ENCODE measurements at places on chromosomes 7 and 10.

- DNase-seq: no peak
Measured at GRCh38 chr10:104581884-104582601, 59.0 kb upstream of the SORCS3 start.

DNA sequence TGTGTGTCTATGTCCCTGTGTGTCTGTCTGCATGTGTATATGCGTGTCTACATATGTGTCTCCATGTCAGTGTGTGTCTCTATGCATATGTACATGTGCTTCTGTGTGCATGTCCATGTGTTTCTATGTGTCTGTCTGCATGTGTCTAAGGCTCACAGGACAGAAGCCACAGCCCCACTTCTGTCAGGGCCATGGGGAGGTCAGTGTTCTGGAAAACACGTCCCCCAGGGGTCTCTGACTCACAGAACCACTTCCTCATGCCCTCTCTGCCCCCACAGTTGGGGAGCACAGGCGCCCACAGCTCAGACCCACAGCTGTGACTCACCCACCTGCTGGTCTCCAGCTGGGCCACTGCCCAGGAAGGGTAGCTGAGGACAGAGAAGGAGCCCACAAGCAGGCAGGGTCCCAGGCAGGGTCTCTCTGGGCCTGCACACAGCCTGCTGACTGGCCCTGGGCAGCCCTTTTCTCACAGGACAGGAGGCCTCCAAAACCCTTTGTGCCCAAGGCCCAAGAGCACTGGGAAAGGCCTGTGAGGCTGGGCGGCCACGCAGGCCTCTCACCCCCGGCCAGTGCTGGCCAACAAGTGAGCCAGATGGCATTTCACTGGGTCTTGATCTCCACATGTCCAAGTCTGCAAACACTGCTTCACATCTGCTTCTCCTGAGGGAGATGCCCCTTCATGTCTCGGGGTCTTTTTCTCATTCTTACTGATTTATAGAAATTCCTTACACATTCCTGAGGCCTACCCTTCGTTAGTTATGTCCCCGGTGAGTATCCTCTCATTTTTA lies 102.9 kb upstream of the FAM20C start:
- no peak for DNase-seq

DNA sequence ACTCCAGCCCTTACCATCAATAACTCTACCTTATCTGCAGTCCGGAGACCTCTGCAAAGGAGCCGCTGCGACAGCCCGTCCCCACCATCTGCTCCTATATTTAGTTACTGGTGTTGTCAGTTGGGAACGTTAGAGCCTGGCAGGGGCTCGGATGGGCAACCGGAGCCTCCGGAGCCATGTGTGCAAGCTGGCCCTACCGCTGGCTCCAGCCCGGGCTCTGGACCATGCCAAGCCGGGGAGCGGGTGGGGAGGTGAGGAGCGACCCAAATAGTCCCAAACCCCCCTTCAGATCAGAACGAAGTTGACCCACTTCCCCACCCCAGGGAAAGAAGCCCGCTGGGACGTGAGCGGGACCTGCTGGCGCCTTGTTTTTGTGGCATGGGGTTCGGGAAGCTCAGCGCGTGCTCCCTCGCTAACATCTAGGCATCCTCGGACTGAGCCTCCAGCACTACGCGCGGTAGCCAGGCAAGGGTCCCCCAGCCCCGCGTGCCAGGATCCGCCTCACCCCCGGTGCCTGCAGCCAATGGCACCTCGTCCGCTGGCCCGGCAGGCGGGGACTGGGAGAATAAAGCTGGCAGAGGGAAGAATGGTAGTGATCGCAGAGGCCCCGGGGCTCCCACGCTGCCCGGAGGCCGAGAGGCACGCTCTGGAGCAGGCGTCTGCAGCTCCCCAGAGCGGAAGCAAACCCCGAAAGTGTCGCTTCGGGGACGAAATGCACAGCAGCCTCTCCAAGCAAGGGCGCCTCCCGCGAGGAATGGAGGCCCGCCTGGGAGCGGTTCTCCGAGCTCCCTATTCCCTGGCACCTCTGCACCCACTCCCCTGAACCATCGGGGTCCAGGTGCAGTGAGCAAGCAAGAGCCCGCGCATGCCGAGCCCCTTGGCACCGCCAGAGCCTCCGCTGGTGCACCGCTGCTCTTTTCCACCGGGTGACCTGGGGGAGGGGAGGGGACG lies 679 bp downstream of the LRRC20 start:
- DNase-seq: no peak

DNA sequence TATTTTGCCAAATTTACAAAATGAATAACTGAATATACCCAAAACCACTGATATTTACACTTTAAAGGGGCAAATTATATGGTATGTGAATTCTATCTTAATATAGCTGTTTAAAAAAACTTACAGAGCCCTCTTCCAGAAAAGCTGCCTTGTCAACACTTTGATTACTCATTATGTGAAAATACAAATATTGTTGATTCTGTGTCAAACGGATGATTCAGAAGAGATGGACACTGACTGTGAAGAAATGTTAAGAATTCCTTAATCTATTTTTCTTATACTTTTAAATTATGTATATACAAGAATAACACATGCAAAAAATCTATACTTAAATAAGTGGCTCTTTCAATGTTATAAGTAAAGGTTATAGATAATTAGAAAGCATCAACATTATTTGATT lies 41.5 kb downstream of the SMURF1 start:
- DNase-seq: no peak

- DNase-seq: no peak
Measured at GRCh38 chr7:28623105-28623730, 210.9 kb downstream of the CREB5 start.

- DNase-seq: no peak
Measured at GRCh38 chr10:36711361-36711760, 414.0 kb upstream of the ANKRD30A start.

DNA sequence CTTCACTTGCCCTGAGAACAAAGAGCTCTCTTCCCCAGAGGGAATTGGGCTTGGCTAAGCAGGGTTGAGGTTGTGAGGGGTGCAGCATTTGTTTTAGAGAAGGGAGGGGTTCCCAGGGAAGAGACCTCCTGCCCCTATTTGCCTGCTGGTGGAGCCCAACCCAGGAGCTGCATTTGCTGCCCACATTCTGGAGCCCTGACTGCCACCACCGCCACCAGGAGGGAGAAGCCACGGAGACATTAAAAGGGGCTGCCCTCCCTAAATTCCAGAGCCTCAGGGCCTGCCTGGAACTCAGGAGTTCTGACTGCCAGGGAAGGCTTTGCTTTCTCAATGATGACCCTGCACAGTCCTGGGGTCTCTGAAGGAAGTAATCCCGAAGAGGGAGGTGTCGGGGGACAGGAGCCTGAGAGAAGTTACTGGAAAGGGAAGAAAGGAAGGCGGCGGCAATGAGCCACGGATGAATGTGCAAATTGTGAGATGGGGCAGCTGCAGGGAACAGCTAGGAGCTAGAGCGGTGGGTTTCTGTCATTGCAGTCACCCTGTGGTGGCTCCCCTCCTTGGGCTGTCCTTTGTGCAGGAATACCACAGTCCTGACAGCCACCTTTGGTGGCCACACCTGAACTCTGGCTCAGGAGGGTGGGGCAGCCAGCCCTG lies 51.3 kb downstream of the NEURL1 start:
- no peak for DNase-seq

GRCh38 chr7:30887464-30887872 lies 24.2 kb upstream of the AQP1 start:
- DNase-seq: no peak

GRCh38 chr7:81501220-81501619 lies 268.6 kb downstream of the HGF start:
- no peak for DNase-seq

DNA sequence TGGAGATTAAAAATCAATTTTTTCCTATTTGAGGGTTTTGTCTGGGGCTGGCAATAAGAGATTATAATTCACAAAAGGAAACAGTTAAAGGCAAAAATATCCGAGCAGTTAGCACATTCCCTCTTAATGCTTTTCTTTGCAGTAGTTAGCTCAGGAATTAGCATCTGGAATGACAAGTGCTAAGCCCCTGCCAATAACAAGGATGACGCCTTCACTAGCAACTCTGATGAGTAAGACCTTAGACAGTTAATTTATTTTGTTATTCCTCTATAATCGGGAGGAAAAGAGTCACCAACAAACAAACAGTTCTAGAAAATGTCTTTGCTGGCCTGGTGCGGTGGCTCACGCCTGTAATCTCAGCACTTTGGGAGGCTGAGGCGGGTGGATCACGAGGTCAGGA lies 151.3 kb downstream of the TRIL start:
- no peak for DNase-seq

GRCh38 chr10:59505926-59506325 lies 143.6 kb upstream of the FAM13C start:
- no peak for DNase-seq

- DNase-seq: no peak
Measured at GRCh38 chr7:127967281-127967680, 64.0 kb downstream of the LRRC4 start.

- DNase-seq: no peak
Measured at GRCh38 chr7:146117576-146117975, 975 bp downstream of the CNTNAP2 start.

GRCh38 chr7:74013539-74014272 lies 14.3 kb upstream of the ELN start:
- no peak for DNase-seq

GRCh38 chr10:114379631-114380041 lies 24.7 kb downstream of the AFAP1L2 start:
- no peak for DNase-seq

DNA sequence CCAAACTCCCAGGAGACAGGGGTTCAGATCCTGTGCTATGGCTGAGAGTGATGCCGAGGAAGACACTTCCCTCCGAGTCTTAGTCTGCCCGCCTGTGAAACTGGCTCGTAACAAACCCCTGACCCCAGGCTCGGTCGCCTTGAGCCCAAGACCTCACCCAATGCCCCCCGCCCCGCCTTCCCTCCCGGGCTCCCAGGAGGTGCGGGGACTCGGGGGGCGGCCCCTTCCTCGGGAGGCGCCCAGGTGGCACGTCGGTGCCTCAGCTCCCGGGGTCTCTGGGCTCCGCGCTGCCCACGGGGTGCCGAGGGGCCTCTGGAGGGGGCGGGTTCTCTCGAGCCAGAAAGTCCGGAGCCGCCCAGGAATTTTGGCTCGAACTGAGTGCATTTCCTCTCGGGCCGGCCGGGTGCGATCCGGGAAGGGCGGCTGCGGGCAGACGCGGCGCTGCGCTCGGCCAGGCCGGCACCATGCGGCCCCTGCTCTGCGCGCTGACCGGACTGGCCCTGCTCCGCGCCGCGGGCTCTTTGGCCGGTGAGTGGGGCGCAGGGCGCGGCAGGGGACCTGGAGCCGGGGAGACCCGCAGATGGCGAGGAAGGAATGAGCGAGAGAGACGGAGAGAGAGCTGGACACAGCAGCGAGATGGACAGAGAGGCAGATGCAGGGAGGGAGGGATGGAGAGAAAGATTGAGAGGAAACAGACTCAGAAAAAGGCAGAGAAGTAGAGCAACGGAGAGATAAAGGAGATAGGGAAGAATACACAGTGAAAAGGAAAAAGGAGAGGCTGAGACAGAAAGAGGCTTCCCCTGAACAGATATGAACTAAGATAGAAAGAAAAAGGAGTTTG lies at the start of gene PLAC9:
TSS of gene PLAC9 (plus strand) at position 432 of the 841 bp plus-strand sequence. CDS start at position 465, 33 bp downstream.
- no peak for DNase-seq

DNA sequence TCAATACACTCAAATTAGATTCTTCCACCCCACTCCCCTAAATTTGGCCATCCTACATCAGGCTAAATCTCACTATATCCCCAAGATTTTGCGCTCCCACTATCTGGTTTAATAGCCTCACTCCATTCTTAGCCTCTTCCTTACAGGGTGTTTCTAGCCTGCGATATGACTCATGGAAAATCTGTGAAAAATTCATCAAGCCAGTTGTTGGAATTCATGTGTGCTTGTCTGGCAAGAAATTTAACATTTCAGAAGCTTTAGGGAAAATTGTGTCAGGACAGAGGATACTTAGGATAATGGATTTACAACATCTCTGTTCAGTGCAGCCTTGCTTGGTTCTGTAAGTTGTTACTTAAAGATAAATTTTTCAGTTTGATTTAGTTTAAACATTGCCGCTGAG lies 1249.9 kb upstream of the AUTS2 start:
- DNase-seq: no peak

- DNase-seq: no peak
Measured at GRCh38 chr10:24177636-24178035, 31.3 kb upstream of the KIAA1217 start.

- DNase-seq: no peak
Measured at GRCh38 chr7:24951441-24951980, 28.5 kb downstream of the OSBPL3 start.

GRCh38 chr7:117012284-117012683 lies 59.0 kb downstream of the ST7 start:
- DNase-seq: no peak

GRCh38 chr10:101997803-101998202 lies 58.2 kb downstream of the ARMH3 start:
- DNase-seq: no peak

DNA sequence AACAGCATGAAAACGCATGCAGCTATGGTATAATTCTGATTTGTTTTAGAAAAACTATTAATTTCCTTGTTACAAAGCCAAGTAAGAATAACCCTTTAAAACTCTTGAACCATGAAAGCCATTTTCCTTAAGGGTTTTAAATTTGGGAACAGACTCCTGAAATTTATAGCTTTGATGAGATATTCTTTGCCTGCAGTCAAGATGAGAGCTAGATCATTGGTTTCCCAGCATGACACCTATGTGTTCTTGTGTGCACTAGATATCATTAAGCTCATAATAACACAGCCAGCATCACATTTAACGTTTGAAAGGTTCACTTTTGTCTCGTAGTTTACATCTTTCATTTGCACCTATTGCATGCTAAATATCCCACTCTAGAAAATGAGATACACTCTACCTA lies 202.2 kb downstream of the PHF14 start:
- no peak for DNase-seq

DNA sequence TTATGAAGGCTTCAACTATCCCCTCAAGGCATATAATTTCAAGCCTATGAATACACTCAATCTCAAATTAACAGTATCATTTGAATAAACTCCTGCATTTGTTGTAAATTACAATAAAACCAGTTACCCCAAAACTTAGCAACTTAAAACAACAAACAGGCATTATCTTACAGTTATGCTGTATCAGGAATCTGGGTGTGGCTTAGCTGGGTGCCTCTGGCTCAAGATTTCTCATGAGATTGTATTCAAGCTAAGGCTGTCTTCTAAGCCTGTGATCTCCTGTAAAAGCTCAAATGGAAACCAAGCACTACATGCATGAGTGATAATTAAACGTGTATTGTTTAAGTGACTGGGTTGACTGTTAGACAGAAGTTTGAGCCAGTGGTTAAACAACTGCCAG lies 341.0 kb upstream of the PHF14 start:
- no peak for DNase-seq

GRCh38 chr7:39510864-39511354 lies 55.3 kb upstream of the YAE1 start:
- DNase-seq: no peak
